ENCODE measurements at places on chromosomes 2 and 18. TPM values are rescaled to one million over a fixed set of nuclear protein-coding genes. Genes with fewer than 3 reads are reported as not detected.

- no peak for DNase-seq
These were observed 222.7 kb downstream of the CDH2 start for GRCh38 chr18:27954226-27954625.

DNA sequence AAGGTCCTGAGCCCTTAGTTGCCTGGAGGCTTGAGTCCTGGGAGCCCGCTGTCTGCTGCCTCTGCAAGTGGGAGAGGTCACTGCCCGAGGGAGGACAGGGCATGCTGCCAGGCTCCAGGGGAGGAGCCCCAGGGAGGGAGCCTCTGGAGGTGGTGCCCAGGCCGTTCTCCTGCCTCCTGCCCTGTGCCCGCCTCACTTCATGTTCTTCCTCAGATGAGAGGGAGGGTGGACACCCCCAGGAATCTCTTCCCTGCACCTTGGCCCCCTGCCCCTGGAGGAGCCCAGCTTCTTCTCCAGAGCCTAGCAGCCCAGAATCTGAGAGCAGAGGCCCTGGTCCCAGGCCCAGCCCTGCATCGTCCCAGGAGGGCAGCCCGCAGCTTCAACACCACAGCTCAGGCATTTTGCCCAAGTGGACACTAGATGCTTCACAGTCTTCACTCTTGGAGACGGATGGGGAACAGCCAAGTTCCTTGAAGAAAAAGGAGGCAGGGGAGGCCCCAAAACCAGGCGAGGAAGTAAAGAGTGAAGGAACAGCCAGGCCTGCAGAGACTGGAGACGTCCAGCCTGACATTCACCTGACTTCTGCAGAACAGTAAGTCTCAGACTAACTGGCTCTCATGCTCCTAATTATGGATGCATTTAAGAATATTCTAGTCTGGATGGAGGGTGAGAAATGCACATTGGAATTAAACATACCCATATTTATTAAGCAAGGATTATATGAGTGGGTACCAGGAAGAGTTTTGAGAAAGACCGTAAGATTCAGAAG is 12.1 kb downstream of the PSD4 start:
- DNase-seq, result no peak

- DNase-seq, result no peak
These were observed 74.4 kb downstream of the ANKRD12 start for GRCh38 chr18:9210966-9211365.

The KRTCAP3 gene
- 0.93 TPM for total RNA-seq

GRCh38 chr2:190343089-190343535 is 277 bp upstream of the INPP1 start:
- DNase-seq, result no peak

- DNase-seq, result no peak
These were observed 19.6 kb upstream of the INO80D start for GRCh38 chr2:206105541-206105940.

DNA sequence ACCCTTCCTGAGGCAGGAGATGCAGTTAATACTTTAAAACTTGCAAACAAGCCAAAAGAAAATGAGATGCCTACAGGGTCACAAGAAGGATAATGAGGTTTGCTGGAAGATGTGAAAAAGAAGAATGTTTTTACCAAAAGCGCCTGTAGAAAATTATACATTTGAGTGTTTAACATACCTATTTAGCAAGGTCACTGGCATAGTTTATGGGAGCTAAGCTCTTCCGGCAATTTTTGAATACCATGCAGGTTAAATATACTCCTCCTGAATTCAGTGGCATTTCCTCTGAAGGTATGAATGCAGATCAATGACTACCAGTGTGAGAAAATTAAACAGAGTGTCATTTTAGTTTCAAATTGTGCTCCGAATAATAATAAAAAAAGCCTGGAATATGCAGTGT is 21.2 kb upstream of the MAP3K20 start:
- no peak for DNase-seq

DNA sequence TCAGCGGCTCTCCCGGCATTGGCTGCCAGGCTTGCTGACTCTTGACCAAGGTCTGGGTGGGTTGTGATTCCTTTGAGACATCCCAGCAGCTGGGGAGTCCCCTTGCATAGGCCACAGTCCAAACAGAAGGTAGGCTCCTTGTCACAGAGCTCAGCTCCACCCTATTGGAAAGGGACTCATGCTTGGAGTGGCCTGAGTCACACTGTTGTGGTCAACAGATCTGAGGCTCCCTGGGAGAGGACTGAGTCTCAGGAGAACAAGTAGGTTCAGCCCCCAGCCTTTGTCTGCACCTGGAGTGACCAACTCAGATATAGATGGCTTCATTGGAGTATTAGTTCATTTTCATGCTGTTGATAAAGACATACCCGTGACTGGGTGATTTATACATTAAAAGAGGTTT is 32.1 kb upstream of the SH3BP4 start:
- no peak for DNase-seq

DNA sequence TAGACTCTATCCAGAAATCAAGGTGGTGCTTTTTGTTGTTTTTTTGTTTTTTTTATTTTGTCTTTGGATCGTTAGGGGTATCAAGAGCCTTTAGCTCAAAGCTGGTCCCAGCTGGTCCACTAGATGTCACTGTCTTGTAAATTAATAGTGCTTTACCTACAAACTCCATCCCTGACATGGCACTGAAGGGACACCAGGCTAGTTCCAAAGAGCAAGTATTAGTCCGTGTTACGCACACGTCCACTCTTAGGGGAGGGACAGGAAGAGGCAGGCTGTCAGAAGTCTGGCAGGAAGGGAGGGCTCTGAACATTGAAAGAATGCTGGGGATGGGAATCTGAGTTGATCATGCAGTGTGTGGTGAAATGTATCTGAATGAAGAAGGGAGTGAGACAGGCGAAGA is 85.9 kb upstream of the CCBE1 start:
- DNase-seq, result no peak

GRCh38 chr2:84389794-84390193 is 69.3 kb downstream of the SUCLG1 start:
- DNase-seq, result no peak

The DCC gene
- not detected for total RNA-seq

DNA sequence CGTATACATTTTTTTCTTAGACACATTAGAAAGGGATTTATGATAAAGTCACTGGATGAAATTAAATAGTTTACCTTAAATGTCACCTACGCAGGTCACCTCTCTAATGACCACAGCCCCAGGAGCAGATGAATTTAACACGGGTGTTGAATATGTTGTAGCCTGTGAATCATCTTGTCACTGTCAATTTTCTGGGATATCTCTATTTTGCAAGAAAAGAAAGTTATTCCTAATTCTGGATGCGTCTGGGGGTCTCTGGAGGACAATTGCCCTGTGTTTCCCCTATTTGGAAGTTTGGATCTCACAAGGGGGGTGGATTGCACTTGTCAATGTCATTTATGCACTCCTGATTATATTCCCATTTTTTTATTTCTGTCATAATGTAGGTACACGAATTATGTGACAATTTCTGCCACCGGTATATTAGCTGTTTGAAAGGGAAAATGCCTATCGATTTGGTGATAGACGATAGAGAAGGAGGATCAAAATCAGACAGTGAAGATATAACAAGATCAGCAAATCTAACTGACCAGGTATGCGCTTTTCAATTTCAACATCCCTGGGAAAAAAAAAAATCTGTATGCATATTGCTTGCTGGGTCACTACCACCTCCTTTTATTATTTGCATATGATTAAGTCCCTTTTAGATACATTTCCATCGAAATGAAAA is 7.7 kb downstream of the MEIS1 start:
- DNase-seq, result no peak

The HOXD13 gene
- not detected for total RNA-seq

The SLC66A3 gene
- 29.2 TPM for total RNA-seq

The NEB gene
- 6,938 TPM for total RNA-seq

GRCh38 chr18:10410472-10411308 is 43.7 kb upstream of the APCDD1 start:
- no peak for DNase-seq

- no peak for DNase-seq
These were observed 15.2 kb upstream of the SCYGR1 start for GRCh38 chr2:227402959-227403358.

DNA sequence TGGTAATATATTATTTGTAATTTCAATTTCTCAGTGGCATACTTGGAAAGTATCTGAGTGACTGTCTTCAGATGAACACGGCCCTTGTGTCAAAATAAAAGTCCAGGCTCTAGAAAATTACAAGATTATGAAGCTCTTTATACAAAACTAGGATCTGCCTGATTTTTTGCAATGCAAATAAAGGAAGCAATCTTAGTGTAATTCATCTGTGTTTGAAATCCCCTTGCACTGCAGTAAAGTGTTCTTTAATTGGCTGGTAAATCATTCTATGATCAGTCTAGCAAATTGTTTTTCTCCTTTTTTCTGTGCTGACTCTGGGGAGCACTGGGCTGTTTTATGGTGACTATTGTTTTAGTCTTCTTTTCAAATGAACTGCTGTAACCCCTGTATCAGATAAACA is 1039.0 kb downstream of the SOCS6 start:
- DNase-seq, result no peak

- no peak for DNase-seq
These were observed 38.7 kb upstream of the SLC1A4 start for GRCh38 chr2:64950226-64951160.

- DNase-seq, result no peak
These were observed 101.7 kb downstream of the POLR1A start for GRCh38 chr2:86003967-86004366.

The MAL gene
- total RNA-seq, result 0.64 TPM

GRCh38 chr2:107811411-107811810 is 15.3 kb upstream of the RGPD4 start:
- no peak for DNase-seq

The IL1F10 gene
- not detected for total RNA-seq

GRCh38 chr2:195563857-195564512 is 93.0 kb upstream of the SLC39A10 start:
- DNase-seq, result no peak

- no peak for DNase-seq
These were observed 1326.2 kb upstream of the TMEFF2 start for GRCh38 chr2:193520709-193521458.

The CTAGE1 gene
- total RNA-seq, result not detected

The CD302 gene
- total RNA-seq, result 8.3 TPM

The GATA6 gene
- total RNA-seq, result 0.82 TPM

GRCh38 chr2:228372212-228372611 is 190.7 kb upstream of the SPHKAP start:
- no peak for DNase-seq

The POTEF gene
- total RNA-seq, result not detected

DNA sequence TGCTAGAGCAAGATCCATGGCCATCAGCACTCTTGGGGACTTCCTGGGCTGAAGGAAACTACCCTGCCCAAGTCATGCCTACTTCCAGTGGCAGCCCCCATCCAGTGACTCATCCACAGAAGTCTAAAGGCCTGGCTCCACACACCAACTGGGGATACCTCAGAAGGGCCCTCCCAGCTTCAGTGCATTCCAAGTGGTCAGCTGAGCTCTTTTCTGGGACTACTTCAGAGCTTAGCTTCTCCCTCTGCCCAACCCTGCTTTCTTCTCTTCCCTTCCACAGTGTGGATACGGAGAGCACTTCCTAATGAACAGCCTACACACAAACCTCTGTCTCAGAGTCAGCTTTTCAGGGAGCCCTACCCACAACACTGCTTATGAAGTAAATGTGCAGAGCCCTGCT is 66.5 kb downstream of the CLHC1 start:
- no peak for DNase-seq

The ALPI gene
- not detected for total RNA-seq

DNA sequence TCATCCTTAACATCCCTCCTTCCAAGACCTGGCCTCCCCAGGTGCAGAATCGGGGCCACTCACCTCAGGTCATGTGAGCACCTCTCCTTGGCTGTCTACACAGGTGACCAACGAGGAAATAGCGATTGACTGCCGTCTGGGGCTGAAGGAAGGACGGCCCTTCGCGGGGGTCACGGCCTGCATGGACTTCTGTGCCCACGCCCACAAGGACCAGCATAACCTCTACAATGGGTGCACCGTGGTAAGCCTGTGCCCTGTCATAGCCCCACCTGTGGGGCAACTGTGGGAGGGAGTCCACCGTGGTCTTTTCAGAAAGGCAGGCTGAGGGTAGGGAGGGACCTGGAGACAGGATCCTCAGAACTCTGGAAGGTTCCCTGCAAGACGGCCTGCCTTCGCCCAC is 54.3 kb downstream of the BOLA3 start:
- no peak for DNase-seq

GRCh38 chr2:154700136-154700535 is 1.6 kb downstream of the KCNJ3 start:
- no peak for DNase-seq

DNA sequence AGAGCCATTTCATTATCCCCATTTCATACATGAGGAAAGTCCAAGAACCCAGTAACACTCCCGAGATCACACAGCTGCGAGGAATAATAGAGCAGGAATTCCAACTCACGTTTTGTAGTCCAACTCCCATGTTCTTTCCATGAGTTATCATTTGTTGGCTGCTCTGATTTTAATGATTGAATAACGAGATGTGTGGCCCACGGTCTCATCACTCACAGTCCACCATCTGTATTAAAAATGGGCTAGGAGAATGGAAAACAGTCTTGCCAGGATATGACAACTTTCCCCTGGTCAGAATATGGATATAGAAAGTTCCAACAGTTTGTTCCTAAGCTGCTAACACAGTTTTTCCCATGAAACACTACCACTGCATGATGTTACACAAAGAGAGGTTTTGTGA is 147.5 kb downstream of the METTL4 start:
- no peak for DNase-seq

The UGT1A1 gene
- total RNA-seq, result not detected

GRCh38 chr2:211545582-211545981 is 989.2 kb downstream of the CPS1 start:
- DNase-seq, result no peak
